CD4-positive, CD25-positive, alpha-beta regulatory T cell (primary cell): ENCODE measurements at places on chromosomes 3 and 15.

GRCh38 chr15:40790718-40791117 is 16.2 kb upstream of the ZFYVE19 start:
- DNase-seq = no peak

- no peak for DNase-seq
Observed at GRCh38 chr15:45498701-45499100, 23.9 kb downstream of the SLC30A4 start.

- no peak for DNase-seq
Observed at GRCh38 chr15:28944286-28944685, 58.5 kb downstream of the APBA2 start.

DNA sequence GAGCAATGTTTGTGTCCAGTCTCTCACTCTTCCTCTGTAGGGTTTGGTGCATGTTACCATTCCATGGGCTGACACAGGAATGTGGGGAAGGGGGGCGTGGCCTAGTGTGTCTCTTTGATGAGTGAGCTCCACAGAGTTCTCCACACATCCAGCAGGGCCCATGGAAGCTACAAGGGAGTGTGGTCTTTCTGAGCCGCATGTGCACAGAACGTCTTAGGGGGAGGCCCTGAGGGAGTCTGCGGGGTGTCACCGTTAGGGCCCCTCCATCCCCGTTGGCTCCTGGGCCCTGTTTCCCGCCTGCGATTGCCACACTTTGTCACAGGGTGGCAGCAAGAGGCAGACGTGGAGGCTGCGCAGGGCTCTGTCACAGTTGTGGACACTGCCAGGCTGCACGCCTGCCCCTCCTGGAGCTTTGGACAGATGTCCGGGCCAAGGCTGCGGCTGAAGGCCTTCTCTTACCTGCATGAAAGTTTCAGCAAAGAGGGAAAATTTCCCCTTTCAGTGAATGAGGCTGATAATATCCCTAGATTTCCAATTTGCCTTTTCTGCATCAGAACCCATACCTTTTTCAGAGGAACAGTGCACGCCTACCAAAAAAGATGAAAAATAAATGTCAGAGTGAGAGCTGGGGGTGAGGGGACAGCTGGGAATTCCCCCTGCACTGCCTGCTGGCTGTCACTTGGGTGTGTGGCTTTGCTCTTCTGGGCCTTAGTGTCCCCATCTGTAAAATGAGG is 24.3 kb downstream of the CACNA2D3 start:
- DNase-seq = no peak

GRCh38 chr3:139774560-139775302 is 97.0 kb upstream of the NMNAT3 start:
- no peak for DNase-seq

- no peak for DNase-seq
Observed at GRCh38 chr3:60598671-60599070, 652.6 kb downstream of the FHIT start.

GRCh38 chr3:54533856-54534255 is 394.0 kb downstream of the LRTM1 start:
- DNase-seq = no peak

DNA sequence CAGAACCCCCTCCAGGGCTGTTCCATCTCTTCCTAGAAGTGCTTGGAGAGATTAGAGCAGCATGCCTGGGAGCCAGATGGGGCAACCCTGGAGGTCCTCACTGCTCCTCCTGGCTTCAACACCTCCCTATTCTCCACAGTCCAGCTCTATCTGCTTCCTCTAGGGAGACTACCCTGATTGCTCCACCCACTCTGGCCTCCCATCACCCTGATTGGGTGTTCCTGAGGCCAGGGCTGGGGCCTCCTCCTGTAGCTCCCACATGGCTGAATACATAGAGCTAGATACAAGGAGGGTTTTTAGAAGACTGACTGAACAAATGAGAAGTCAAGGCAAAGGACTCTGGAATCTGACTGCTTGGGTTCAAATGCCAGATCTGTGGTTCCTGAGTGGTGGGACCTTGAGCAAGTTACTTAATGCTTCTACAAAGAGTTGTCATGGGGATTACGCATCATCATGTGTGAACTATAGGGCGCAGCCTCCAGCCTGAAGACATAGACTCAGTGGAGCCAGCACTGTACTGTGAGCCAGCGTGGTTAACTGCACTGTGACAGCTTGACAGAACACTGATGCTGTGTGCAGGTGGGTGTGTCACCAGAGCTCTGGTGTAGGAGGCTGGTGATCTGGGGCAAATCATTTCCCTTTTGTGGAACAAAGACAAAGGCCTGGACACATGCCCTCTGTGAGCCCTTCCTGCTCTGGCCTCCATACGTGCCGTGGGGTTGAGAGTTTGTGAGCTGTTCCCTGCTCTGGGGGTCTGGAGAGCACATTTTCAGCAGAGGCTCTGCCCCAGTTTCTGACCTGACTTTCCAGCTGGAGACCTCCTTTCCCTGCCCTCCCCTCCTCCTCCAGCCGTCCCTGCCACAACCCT is 74.8 kb downstream of the SCN5A start:
- DNase-seq = no peak

- no peak for DNase-seq
Observed at GRCh38 chr15:32676169-32676568, 34.7 kb downstream of the SCG5 start.

DNA sequence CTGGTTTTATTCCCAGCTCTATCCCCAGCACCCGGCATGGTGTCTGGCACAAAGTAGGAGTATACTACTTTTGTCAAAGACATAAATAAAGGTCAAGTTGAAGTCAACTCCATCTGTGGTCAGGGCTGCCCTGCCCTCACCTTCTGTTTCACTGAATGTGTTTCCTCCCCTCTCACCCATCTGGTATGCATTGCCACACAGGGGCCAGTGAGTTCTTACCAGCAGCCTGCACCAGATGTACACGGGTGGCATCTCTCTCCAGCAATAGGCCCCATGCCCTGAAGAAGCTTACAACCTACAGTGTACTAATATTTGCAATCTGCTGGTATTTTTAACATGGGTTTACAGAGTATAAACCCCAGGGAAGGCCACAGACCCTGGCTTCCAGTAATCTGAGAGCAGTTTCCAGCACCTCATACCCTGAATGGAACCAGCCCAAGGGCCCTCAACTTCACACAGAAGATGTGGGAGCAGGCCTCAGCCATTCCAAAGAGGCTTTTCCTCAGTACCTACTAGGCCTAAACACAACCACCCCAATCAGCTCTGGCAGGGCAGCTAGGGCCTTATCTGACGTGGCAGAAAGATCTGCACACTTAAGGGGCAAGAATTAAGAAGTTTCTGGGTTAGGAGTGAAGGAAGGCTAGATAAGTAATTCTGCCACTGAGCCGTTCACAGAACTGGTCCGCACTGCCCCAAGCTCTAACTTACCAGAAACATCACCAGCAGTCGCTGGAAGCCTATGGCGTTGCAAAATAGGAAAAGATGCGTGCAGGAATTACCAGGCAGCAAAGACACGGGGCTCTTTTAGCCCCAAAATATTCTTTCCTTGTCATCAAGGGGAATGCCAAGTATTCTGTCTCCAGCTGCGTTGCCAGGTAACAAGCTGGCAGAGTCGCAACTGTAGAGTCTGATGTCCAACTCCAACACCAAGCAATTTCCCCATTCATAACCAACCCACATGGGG is 2.1 kb downstream of the IDH2 start:
- no peak for DNase-seq

DNA sequence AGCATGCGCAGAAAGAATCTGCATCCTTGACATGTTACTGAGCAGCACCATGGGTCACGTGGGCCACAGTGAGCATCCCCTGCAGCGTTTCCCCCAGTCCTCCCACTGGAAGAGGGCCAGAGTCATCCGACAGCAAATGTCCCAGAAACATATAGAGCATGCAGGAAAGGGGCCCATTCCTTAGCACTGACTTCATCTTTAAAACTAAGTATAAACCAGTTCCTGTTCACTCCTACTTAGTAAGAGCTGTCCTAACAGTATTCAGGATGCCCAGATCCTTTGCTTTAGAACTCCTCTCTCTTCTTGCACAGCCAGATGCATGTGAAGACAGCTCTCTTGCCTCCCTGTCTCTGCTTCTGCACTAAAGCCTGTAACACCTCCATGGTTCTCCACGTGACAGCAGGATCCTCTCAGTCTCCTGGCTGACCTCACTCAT is 79.3 kb upstream of the OXTR start:
- DNase-seq = no peak

- DNase-seq = no peak
Observed at GRCh38 chr3:20682573-20682972, 496.6 kb upstream of the SGO1 start.

GRCh38 chr3:186425788-186426730 is 64.0 kb upstream of the DGKG start:
- DNase-seq = no peak

DNA sequence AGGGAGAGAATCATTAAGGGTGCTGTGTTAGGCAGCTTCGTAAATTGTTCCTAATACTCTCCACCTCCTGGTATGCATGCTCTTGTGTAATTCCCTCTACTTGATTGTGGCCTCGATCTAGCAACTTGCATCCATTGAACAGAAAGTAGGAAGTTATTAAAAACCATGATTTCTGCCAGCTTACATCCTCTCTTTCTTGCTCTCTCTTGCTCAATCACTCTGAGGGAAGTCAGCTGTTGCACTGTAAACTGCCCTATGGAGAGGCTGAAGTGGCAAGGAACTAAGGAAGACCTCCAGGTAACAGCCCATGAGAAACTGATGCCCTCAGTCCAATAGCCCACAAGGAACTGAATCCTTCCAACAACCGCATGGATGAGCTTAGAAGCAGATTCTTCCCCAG is 92.6 kb downstream of the ERC2 start:
- DNase-seq = no peak

GRCh38 chr3:52346623-52347530 is 30.8 kb downstream of the DNAH1 start:
- DNase-seq = no peak

GRCh38 chr3:175149675-175150074 is 290.5 kb downstream of the NAALADL2 start:
- no peak for DNase-seq

DNA sequence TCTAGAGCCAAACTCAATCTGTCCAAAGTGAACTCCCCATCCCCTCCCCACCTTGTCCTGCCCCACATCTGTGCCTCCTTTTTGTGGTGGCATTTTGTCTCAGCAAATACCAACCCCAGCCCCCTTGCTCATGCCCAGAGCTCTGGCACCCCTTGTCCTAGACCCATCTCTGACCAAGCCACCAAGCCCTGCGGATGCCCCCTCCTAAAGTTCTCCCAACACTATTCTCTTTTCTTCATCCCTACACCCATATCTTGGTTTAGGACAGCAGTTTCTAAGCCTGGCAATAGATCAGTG is 17.7 kb downstream of the ACAA1 start:
- DNase-seq = no peak

- no peak for DNase-seq
Observed at GRCh38 chr3:62184559-62184958, 188.8 kb downstream of the FEZF2 start.

DNA sequence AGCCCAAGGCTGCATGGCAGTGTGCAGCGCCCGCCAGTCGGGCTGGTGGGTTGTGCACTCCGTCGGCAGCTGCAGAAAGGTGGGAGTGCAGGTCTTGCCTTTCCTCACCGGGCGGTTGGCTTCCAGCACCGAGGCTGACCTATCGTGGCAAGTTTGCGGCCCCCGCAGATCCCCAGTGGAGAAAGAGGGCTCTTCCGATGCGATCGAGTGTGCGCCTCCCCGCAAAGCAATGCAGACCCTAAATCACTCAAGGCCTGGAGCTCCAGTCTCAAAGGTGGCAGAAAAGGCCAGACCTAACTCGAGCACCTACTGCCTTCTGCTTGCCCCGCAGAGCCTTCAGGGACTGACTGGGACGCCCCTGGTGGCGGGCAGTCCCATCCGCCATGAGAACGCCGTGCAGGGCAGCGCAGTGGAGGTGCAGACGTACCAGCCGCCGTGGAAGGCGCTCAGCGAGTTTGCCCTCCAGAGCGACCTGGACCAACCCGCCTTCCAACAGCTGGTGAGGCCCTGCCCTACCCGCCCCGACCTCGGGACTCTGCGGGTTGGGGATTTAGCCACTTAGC is 4.3 kb downstream of the ISL2 start:
- DNase-seq = peak; percentile 43

- DNase-seq = no peak
Observed at GRCh38 chr3:112561484-112561733, 353 bp downstream of the ATG3 start.

GRCh38 chr15:85753791-85754452 is 40.8 kb downstream of the KLHL25 start:
- DNase-seq = no peak

DNA sequence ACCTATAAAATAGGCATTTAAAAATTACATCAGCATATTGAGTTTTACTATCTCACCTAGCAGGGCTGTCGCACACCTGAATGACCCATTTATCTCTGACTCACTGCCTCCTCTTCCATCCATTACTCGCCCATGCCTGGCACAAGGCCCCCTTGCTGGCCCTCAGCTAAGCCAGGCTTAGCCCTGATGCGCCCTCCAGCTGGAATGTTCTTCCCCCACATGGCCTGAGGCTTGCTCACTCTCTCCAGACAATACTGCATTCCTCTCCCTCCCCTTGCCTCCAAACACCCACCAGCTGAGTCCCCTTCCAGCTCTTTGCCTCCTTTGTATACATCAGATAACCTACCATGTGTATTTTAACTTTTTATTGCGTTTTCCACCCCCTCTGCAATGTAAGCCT is 7.2 kb downstream of the SH3BP5 start:
- no peak for DNase-seq

DNA sequence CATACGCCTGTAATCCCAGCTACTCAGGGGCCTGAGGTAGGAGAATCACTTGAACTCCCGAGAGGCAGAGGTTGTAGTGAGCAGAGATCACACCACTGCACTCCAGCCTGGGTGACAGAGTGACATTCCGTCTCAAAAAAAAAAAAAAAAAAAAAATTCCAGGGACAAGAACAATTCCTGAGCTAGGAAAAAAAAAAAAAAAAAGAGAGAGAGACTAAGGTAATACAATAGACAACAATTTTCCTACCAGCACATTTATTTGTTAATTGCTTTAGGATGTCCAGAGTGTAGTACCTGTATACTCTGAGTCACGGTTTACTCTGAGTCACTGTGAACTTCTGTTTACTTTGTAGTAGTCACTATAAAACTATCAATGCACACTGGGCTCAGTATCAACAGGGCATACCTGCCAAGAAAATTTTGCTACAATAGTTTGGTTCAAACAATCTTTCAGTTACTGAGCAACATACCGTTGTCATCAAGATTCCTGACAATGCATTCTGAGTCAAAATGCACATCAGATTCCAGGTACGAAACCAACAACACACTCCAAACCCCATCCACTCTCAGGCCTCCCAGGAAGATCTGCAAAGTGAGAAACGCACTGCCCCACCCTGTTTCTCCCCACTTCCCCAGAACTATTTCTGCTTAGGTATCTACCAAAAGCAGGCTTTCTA is 28.3 kb downstream of the IGF2BP2 start:
- DNase-seq = no peak
